A549 treated with Hydrocortisone at 1 μM for 4 hours (cell line): ENCODE measurements at places on chromosomes 1 and 21. TPM values are rescaled to one million over a fixed set of nuclear protein-coding genes. Genes with fewer than 3 reads are reported as not detected.

OLIG2 gene
- total RNA-seq = not detected in 5 replicates

OPRD1 gene
- total RNA-seq = 0.02 to 0.07 TPM (median 0.03 TPM) in 4 of 5 replicates, not detected in the other

TMPRSS15 gene
- total RNA-seq = not detected in 5 replicates

ABCG1 gene
- total RNA-seq = 1.8 to 2.9 TPM (median 2.6 TPM) in 5 replicates

MINDY1 gene
- total RNA-seq = 2.6 to 3.9 TPM (median 3.0 TPM) in 5 replicates

ADAM30 gene
- not detected in 5 replicates for total RNA-seq

PALMD gene
- total RNA-seq = 0.13 to 0.31 TPM (median 0.27 TPM) in 5 replicates

OR2T11 gene
- not detected in 5 replicates for total RNA-seq
